ENCODE measurements at places on chromosomes 6 and 20. TPM values are rescaled to one million over a fixed set of nuclear protein-coding genes. Genes with fewer than 3 reads are reported as not detected.

GRCh38 chr6:34032856-34033255 lies 113.0 kb downstream of the GRM4 start:
- no peak for DNase-seq

Gene FAM83B
- total RNA-seq: not detected

Gene C6orf141
- total RNA-seq: not detected

Gene C20orf141
- total RNA-seq: not detected

Gene DLL1
- total RNA-seq: 0.23 TPM

DNA sequence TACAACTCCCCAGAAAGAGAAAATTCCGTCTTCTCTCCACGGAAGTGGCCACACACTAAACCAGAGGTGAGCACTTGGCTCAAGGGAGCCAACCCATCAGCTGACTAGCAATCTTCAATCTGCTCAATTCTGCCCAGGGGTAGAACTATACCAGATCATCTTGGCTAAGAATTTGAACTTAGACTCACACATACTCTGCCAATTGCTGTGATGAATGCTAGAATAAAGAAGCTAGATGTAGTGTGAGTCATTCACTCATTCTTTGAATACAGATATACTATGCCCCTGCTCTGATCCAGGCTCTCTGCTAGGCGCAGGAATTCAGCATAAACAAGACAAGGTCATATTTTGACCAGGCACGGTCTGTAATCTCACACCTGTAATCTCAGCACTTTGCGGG lies 147.9 kb upstream of the SHLD1 start:
- DNase-seq: peak; percentile 35

DNA sequence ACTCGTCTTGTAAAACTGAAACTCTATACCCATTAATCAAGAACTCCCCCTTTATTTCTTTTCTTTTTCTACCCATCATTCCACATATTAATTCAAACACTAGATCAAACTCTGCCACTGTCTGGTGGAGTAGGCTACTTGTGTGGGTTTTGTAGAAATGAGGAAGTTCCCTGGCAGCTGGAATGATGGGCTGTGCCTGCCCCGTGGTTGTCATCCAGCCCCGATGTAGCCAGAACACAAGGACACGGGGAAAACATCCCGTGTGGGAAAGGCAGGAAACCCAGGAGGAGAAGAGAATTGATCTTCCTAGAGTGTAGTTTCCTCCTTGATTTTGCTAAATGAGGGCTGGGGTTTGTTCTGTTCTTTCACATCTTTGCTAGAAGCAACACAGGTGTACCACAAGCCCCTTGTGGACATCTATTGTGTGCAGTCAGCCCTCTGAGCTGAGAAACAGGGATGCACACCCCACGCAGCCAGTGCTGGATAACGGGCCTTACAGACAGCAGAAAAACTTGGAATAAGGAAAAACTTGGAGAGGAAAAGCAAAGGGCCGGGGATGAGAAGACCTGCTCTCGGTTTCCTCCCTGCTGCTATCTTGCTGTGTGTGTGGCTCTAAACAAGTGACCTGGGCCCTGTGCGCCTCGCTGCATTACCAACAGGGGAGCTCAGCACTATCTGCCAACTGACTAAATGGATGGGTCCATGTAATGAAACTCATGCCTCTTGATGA lies 88.0 kb downstream of the SCML4 start:
- DNase-seq: no peak

Gene ERVFRD-1
- total RNA-seq: not detected

DNA sequence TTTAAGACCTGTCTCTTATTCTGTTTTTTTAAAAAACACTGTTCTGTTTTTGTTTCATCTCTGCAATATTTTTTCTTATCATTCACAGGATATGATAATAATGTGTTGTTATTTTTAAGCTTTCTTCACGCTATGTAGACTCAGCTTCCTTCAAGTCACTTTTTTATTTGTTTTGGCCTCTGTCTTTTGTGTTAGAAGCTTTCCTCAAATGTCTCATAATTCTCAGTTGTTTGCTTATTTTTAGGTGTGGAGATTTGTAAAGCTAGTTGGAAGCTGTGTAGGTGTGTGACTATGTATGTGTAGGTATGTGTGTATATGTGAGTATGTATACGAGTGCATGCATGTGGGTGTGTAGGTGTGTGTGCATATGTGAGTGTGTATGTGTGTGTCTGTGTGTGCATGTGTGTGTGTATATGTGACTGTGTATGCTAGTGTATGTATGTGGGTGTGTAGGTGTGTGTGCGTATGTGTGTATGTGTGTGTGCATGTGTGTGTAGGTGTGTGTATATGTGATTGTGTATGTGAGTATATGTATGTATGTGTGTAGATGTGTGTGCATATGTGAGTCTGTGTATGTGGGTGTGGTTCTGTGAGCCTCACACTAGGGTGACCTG lies 16.3 kb upstream of the VEGFA start:
- DNase-seq: no peak

Gene PTPRK
- total RNA-seq: 88.2 TPM

DNA sequence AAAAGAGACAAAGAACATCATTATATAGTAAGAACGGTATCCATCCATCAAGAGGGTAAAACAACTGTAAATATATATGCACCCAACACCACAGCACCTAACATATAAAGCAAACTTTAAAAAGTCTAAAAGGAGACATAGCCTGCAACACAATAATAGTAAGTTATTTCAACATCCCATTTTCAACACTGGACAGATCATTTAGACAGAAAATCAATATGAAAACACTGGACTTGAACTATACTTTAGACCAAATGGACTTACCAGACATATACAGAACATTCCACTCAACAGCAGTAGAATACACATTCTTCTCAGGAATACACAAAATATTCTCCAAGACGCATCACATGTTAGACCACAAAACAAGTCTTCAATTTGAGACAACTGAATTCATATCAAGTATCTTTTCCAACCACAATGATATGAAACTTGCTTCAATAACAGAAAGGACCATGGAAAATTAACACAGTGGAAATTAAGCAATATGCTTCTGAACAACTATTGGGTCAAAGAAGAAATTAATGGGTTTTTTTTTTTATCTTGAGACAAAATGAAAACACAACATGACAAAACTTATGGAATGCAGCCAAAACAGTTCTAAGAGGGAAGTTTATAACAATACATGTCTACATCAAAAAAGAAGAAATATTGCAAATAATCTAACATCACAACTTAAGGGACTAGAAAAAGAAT lies 23.9 kb upstream of the ASF1A start:
- no peak for DNase-seq

GRCh38 chr20:25062841-25063240 lies 4.9 kb upstream of the ACSS1 start:
- no peak for DNase-seq

- peak; percentile 74 for DNase-seq
These were observed 92.5 kb upstream of the NXT1 start for GRCh38 chr20:23257848-23258746.

Gene DUSP15
- not detected for total RNA-seq

- DNase-seq: no peak
These were observed 44.9 kb upstream of the SCML4 start for GRCh38 chr6:107868867-107869611.

GRCh38 chr6:13445005-13445743 lies 42.2 kb downstream of the GFOD1 start:
- DNase-seq: no peak

Gene DPPA5
- total RNA-seq: not detected

Gene KCNK15
- total RNA-seq: 0.22 TPM

DNA sequence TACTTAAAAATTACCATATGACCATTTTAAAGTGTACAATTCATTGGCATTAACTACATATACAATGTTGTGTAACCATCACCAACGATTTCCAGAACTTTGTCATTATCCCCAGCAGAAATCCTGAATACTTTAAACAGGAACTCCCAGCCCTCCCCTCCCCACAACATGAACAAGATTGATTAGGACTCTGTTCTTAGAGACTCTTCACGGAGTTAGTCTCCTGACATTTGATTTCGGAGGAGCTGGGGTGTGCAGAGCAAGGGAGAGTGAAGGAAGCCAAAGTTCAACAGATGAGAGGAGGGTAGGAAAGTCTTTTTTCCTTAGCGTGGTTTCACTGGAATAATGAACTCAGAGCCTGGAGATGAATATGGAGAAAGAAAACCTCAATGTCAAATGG lies 17.2 kb upstream of the QKI start:
- no peak for DNase-seq

Gene SLC52A3
- total RNA-seq: not detected

Gene KCNK17
- not detected for total RNA-seq

GRCh38 chr20:57902473-57902872 lies 192.7 kb upstream of the PMEPA1 start:
- DNase-seq: peak; percentile 70

Gene GMPR
- total RNA-seq: 4.7 TPM

Gene CRISP3
- total RNA-seq: not detected

GRCh38 chr6:53530346-53530745 lies 14.6 kb downstream of the GCLC start:
- DNase-seq: no peak

Gene PTCRA
- total RNA-seq: not detected

Gene RHAG
- total RNA-seq: not detected

DNA sequence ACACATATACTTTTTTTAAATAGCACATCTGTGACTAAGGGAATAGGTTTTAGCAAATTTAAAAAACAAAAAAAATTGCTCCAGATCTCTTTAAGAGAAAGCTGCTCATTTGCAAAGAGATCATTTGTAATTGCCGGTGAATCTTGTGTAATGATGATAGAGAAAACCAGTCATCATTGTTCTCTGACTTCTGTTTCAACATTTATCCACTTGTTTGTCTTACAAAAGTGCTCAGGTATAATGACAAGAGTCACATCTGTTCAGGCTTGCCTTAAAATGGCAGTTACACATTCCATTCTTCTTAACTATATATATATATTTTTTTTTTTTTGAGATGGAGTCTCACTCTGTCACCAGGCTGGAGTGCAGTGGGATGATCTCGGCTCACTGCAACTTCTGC lies 165.2 kb downstream of the AIG1 start:
- no peak for DNase-seq

DNA sequence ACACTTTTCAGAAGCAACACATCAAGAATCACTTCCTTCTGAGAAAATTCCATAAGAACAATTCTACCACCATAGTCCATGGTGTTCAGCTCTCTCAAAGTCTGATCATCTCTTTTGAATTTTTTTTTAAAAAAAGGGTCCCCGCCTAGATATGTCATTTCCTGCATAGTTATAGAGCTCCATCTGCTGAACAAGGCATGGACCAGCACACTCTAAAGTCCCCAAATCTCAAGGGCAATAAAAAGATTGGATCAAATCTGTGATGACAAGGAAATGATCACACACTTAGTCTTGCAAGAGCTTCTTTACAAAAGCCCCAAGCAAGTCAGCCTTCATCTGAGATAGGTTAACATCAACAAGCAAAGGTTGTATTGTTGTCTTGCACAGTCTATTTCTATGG lies 100.7 kb upstream of the STMND1 start:
- DNase-seq: peak; percentile 47

DNA sequence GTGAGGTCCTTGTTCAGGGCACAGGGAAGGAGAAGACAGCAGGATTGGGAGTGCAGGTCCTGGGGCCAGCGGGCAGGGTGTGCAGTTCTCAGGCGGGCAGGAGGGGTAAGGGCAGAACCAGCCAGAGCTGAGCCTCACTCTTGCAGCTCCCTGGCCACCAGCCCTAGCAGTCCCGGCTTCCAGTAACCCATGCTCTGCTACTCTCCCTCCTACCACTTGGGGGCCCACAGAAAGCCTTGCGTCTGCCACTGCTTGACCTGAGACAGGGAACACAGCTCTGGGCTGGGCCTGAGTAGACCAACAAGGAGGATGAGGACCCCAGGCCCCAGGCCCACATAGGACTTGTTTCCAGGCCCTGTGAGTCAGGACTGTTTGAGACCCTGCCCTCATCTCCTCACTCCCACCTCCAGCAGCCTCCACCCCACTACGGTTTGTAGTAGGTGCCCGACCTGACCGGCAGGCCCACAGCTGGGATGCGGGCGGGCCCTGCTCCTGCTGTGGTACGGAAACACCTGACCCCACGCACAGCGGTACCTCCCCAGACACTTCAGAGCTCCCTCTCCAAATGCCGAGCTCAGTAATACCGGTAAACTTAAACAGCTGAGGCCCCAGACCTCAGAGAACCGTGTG lies 39.2 kb downstream of the KCNK5 start:
- DNase-seq: no peak

DNA sequence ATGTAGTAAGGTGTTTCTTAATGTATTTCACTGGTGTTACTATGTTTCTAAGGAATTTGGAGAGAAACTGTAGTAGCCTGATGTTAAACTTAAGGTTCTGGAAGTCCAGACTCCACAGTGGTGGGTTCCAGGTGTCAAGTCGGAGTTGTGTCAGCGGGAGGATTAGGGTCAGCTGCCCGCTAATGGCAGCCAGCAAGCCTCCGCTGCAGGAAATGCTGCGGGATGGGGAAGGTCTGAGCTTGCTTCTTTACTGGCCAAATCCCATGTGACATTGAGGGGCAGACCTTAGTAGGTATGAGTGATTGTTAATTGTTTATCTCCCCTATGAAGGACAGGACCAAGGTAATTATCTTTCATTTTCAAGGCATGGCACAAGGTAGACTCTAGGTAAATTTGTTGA lies 3.7 kb upstream of the ARID1B start:
- no peak for DNase-seq

GRCh38 chr6:14682812-14683211 lies 563.1 kb upstream of the JARID2 start:
- DNase-seq: peak; percentile 23

- DNase-seq: no peak
These were observed 407.7 kb downstream of the CDH26 start for GRCh38 chr20:60365882-60366281.

Gene B3GAT2
- total RNA-seq: not detected

Measured in HFFc6 (cell line).